ENCODE measurements at places on chromosomes 7 and 10. TPM values are rescaled to one million over a fixed set of nuclear protein-coding genes. Genes with fewer than 3 reads are reported as not detected.

TMEM130 gene
- total RNA-seq, result not detected

FANK1 gene
- total RNA-seq, result not detected

SOSTDC1 gene
- total RNA-seq, result not detected

MBL2 gene
- not detected for total RNA-seq

MMRN2 gene
- total RNA-seq, result not detected

BUD23 gene
- 44.2 TPM for total RNA-seq

CYP2C9 gene
- not detected for total RNA-seq

RGS10 gene
- total RNA-seq, result 161 TPM

CTAGE6 gene
- 1.8 TPM for total RNA-seq

TLX1 gene
- not detected for total RNA-seq

EPHB4 gene
- total RNA-seq, result 1.2 TPM

MMD2 gene
- not detected for total RNA-seq

IQUB gene
- total RNA-seq, result not detected

CPA1 gene
- total RNA-seq, result not detected

TCF7L2 gene
- 0.38 TPM for total RNA-seq

C10orf62 gene
- total RNA-seq, result not detected

MKI67 gene
- 227 TPM for total RNA-seq

GPR15LG gene
- not detected for total RNA-seq

UBN2 gene
- 11.9 TPM for total RNA-seq
